A172 (cell line): ENCODE measurements at places on chromosomes 4 and X. TPM values are rescaled to one million over a fixed set of nuclear protein-coding genes. Genes with fewer than 3 reads are reported as not detected.

The ERCC6L gene
- total RNA-seq: 16.3 and 19.0 TPM in 2 replicates

The PCDH19 gene
- not detected in 2 replicates for total RNA-seq

The HTN3 gene
- total RNA-seq: not detected in 2 replicates

The NHSL2 gene
- total RNA-seq: not detected in 2 replicates

GRCh38 chr4:91212211-91212610 lies 1085.0 kb downstream of the CCSER1 start:
- no peak for DNase-seq

GRCh38 chr4:70808151-70808550 lies 31.5 kb downstream of the GRSF1 start:
- DNase-seq: no peak

DNA sequence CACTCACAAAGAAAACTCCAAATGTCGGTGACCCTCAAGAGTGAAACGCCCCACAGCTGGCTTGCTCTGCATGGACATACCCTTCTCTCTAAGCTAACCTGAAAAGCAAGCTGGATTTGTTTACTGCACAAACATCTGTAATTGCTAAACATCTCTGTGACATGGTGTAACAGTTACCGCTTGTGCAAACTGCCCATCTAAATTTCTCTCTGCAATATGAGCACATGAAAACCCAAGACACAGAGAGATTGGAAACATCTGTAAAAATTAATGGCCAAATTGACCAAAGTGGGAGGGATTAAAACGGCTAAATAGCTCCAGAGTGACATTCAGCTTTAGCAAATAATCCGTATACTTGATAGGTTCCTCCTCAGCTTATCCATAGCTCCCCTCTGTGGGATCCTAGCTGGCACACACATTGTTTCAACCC lies 155.0 kb upstream of the MAP3K15 start:
- DNase-seq: no peak

GRCh38 chr4:121096191-121096590 lies 23.9 kb upstream of the NDNF start:
- no peak for DNase-seq

GRCh38 chrX:7586126-7586525 lies 256.8 kb upstream of the VCX start:
- DNase-seq: peak; percentile 25

DNA sequence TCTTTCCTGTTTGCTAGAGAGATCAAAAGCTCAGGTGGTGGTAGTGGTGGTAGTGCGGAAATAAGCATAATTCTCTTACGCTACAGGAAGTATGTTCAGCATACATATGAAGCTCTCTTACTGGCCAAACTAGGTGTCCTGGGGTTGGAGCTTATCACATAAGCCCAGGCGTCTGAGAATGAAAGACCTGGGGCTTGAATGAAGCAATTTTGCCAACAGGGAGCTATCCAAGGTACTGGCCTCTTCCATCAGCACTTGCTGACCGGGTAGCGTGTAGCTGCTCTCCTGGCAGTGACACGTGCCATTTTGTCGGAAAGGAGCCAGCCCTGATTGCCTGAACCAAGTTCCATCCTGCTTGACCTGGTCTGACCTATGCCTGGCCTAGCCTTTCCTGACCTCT lies 65.9 kb upstream of the HPF1 start:
- peak; percentile 66 for DNase-seq
